ENCODE measurements at places on chromosomes 1 and 21.

- no peak for DNase-seq
Measured at GRCh38 chr1:36051821-36052220, 32.1 kb upstream of the TEKT2 start.

- DNase-seq, result no peak
Measured at GRCh38 chr1:228353601-228354371, 52.8 kb downstream of the TRIM11 start.

DNA sequence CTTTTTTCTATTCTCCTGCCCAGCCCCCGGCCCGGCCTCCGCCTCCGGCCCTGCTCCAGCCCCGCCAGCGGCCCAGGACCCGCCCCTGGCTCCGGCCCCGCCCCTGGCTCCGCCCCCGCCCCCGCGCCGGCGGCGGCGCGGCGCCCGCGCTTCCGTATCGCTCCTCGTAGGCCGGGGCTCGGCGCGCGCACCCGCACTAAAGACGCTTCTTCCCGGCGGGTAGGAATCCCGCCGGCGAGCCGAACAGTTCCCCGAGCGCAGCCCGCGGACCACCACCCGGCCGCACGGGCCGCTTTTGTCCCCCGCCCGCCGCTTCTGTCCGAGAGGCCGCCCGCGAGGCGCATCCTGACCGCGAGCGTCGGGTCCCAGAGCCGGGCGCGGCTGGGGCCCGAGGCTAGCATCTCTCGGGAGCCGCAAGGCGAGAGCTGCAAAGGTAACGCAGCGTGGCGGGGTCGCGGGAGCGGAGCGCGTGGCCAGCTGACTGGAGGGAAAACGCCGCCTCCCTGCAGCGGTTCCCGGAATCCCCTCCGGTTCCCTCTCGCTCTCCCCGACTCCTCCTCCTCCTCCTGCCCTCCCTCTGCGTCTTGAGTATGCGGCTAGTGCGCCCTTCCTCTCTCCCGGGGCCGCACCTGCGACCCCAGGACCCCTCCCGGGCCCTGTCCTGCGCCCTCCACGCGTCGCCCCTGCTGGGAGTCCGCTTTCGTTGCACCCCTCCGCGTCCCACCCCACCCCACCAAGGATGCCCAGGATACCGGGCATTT lies at the start of gene IFNAR2:
Gene IFNAR2, plus strand, starts transcription at position 155 of the 761 bp plus-strand sequence. CDS start 11,985 bp downstream, outside the sequence.
- DNase-seq, result no peak

DNA sequence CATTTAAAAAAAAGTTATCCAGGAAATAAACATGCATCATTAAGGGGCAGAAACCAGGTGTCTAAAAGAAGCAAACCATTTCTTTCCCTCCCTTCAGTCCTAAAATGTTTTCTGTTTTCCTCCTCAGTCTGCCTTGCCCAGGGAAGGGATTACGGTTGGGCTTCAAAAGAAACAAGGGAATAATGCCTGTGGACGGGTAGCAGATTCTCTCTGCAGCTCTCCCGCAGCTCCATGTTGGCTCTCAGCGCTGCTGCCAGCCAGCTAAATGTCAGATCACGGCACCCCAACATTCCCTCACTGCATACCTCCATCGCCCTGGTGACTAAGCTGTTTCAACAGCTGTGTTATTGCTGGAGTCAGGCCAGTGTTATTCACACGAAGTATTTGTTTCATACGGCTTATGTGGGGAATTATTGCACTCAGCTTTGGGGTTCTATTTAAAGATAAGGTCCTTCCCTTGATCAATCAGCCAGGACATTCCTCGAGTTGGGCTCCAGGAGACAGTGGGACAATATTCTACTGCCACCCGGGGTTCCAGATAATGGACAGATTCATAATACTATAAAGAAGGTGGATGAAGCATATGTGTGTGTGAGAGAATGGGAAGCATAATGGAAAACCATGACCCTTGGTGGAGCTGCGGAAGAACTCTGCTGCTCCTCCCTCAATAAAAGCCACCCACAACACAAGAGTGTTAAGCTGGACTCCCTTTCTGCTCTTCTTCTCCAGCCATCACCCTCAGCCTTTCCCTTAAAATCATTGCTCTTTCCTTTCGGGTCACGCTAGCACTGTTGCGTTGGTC lies 58.2 kb downstream of the WLS start:
- DNase-seq, result no peak

DNA sequence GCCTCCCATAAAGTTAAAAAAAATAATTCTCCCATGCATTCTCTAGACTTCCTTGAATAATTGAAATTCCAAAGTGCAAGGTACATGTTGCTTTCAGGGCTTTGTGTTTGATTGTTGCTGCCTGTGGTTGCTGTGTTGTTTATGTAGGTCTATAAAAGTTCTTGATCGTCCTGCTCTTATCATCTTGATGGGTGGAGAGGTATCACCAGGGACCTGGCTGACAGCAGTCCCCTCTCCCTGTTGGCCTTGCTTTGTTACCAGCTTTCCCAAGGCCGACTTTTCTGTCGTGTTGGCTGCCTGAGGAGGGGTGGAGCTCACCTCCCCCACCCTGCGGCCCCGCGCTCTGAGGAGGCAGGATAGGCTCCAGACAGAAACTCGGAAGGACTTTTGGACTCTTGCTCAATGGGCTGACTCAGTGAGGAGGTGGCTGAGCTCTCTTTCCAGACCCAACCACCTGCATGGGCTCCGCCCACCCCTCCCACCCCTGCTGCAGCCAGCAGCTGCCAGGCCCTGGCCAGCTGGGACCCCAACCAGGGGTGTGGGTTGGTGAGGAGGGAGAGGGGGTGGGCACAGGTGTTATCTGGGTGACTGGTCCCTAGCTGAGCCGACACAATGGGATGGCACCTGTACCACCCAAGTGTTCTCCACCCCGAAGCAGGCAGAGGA lies 2.0 kb downstream of the INAVA start:
- no peak for DNase-seq

DNA sequence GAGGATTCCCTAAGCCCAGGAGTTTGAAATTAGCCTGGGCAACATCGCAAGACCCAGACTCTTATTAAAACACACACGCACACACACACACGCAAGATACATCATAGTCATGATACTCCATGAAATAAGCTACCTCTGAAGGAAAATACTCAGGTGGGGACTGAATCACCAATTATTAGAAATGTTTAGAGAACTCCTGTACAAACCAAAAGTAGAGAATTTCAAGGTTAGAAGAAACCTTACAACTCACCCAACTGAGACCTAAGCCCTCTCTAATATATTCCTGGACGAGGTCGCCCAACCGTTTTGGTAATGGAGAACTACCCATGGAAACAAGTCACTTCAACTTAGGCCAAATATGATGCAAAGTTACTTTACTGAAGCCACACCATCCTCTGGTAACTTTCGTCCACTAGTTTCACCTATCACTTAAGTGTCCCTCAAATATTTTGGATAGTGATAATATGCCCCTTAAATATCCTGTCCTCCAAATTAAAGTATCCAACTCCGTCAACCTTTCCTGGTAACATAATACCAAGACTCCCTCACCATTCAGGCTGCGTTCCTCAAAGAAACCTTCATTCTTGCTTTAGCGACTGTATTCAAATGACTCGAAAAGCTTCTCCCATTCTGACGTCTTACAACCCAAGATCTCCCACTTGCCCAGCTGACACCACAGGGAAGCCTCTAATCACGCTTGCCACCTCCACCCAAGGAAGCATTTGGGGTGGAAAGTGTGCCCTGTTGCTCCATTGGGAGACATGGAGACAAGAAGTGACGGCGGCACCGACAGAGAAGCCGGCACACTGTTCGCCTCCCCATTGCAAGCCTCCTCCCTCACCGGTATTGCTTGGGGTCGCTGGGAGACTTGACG lies 856 bp downstream of the NRDC start:
- no peak for DNase-seq

DNA sequence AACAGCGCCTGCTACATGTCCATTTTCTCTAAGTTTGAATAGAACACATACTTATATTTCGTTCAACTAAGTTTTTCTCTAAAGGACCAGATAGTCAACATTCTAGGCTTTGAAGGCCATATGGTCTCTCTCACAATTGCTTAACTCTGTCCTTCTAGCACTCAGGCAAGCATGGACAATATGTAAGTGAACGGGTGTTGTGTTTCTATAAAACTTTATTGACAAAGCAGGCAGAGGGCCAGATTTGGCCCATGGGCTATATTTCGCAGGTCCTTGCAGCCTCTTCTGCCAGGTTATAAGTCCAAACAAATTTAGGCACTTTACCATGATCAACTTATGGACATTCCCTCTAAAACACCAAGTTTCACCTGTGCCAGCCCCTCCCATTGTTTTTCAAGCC lies 21.1 kb downstream of the KLHDC7A start:
- no peak for DNase-seq

GRCh38 chr21:42245331-42246193 lies 26.6 kb downstream of the ABCG1 start:
- DNase-seq, result no peak

- DNase-seq, result no peak
Measured at GRCh38 chr1:13725714-13726175, 25.8 kb downstream of the PRDM2 start.

- no peak for DNase-seq
Measured at GRCh38 chr1:183385340-183386144, 32.6 kb downstream of the NMNAT2 start.

GRCh38 chr21:30839304-30839703 lies 9.7 kb upstream of the KRTAP7-1 start:
- no peak for DNase-seq

GRCh38 chr1:20555758-20556120 lies 3.4 kb downstream of the FAM43B start:
- DNase-seq, result no peak

DNA sequence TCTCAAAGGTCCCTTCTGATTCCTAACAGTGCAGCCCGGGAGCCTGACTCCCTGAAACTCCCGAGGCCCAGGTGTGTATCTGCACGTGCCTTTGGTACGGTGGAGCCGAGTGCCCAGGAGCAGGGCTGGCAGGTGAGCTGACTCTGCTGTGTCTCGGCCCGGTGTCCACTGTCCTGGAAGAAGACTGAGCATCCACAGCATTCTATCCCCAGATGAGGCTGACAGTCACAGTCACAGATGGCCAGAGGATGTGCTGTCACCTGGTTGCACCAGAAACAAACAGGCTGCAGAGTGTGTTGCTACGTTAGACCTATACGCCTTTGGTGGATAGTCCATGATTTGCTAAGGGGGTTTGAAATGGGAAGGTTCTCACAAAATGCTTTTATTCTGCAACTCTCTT lies 9.8 kb downstream of the ETV3L start:
- DNase-seq, result no peak

DNA sequence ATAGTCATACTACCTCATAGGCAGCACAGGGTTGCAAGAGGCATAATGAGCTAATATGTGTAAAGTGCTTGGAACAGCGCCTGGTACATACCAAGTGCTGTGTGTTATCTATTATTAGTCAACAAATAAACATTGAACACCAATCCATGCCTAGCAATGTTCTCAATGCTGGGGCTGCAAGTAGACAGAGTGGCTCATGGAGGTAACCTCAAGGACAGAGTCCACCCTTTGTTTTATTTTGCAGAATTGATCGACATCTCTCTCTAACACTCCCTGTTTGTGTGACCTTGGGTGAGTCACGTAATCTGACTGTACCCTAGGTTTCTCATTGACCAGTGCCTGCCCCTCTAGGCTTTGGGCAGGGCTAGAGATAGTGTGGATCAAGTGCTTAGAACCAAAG lies 164.0 kb upstream of the KLHDC7A start:
- DNase-seq, result no peak

DNA sequence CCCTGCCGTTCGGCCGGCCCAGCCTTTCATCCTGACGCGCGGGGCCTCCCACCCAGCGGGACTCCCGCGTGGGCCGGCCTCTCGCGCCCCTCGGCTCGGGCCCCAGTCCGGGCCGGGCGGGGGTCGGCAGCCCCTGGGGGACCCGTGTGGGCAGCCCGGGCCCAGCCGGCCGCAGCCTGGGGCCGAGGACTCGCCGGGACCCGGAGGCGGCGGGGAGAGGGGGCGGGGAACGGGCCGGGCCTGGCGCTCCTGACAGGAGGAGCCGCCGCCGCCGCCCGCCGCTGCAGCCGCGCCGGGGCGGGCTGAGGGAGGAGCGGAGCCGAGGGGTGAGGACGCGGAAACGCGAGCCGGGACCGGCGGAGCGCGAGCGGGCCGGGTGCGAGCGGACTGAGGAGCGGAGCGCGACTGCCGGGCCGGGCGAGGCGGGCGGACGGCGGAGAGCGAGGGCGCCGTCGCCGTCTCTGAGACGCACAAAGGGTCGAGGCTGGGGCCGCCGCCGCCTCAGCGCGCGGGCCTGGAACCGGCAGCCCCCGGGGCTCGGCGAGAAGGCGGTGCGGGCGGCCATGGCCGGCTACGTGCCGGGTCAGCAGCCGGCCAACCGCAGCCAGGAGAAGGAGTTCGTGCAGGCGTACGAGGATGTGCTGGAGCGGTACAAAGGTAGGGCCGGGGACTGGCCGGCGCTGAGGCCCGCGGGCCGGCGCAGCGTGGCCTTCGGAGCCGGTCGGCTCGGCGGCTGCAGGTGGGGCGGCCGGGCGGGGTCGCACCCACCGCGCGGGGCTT lies 79.1 kb downstream of the NDUFS5 start:
- DNase-seq, result peak; percentile 41

DNA sequence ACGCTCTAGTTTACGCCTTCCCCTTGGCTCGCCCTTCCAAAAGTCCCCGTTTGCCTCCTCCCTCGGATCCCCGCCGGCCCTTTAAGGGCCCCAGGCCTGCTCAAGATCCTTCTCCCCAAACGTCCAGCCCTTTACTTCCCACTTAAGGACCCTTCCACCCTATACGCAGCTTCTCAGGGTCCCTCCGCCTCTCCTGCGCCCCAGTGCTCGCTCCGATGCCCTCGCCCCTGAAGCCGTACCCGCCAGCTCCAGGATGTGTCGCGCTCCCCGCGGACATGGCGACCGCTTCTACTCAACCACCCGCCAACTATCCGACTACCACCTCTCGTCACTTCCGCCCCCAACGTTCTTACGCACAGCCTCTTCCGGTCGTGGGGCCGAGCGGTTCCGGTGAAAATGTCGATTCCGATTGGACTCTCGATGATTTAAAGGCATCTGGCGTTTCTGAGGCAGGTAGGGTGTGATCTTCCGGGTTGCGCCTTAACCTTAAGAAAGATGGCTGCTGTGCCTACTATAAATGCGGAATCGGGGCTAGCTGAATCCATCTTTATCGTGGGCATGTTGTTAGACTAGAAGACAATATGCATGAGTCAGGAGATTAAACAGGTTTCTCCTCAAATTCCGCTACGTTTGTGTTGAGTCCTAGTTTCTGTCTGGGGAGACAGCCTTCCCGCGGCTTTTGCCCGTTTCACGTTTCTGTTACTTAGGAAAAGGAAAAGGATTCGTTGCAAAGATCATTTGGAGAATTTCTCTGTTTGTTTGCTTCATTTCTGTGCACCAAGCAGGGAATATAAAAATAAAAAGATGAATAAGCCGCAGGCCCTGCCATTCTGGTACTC lies at the start of gene KHDC4:
Gene KHDC4, minus strand, starts transcription at position 317 of the 839 bp plus-strand sequence. Its CDS starts 40 bp downstream, at position 277.
- DNase-seq, result peak; percentile 82

DNA sequence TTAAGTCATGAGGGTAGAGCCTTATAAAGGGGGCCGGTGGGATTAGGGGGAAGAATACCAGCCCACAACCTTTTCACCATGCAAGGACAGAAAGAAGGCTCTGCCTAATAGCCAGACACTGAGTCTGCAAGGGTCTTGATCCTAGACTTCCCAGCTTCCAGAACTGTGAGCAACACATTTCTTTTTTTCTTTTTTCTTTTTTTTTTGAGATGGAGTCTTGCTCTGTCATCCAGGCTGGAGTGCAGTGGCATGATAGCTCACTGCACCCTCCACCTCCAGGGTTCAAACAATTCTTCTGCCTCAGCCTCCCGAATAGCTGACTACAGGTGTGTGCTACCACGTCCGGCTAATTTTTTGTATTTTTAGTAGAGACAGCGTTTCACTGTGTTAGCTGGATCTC lies 1.7 kb upstream of the ARL8A start:
- DNase-seq, result no peak

- DNase-seq, result no peak
Measured at GRCh38 chr1:157653494-157653873, 47.1 kb downstream of the FCRL3 start.
